Stimulated activated CD4-positive, alpha-beta T cell treated with anti-CD3 and anti-CD28 coated beads, Interleukin-1b, Interleukin-23, amount 100 ng/mL, for 1 hour (primary cell): ENCODE measurements at places on chromosomes 16 and 17.

DNA sequence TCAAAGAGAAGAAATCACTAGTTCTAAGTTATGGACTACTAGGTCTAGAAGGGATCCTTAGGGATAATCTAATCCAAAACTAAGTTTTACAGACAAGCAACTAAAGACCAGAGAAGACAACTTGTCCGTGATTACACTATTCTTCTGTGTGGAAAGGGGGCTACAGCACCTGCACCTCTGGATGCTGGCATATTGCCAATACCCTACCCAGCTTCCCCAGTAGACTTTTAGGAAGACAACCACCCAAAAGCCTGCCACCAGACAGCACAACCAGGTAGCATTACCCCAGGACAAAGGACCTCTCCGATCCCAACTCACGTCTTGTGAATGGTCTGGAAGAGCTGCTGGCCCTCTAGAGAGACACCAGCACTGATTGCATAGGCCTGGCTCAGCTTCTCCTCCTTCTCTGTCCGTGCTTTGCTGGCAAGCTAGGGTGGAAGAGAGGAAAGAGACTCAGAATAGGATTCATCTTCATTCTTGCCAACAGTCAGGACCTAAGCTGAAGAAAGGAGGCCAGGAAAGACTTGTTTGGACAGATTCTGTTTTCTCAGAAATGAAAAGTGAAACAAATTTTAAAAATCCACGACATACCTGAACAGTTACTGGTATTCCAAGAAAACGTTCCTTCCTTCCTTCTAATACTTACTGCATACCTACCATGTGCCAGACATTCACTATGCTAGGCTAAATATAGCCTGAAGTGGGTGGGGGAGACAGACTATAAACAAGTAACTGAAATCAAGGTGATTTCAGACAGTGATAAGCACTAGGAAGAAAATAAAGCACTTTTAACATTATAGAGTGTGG lies 25.3 kb upstream of the TMEM101 start:
- no peak for DNase-seq

DNA sequence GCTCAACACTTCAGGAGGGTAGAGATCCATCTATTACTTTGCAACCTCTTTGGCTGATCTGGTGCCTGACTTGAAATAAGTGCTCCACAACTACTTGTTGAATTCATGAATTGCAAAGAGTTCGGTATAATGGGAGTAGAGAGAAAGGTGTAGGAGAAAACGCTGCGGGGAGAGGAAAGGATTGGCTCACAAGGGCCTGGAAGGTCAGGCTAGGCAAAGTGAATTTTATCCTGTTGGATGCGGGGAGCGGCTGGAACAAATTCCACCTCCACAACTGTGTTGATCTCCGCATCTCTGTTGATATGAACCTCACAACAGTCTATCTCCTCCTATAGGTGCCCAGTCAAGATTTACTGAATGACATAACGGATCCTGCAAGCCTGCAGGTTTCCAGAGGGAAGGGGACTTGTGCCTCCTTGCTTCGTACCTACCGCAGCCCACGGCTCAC lies 684 bp downstream of the SLX4 start:
- DNase-seq: no peak

DNA sequence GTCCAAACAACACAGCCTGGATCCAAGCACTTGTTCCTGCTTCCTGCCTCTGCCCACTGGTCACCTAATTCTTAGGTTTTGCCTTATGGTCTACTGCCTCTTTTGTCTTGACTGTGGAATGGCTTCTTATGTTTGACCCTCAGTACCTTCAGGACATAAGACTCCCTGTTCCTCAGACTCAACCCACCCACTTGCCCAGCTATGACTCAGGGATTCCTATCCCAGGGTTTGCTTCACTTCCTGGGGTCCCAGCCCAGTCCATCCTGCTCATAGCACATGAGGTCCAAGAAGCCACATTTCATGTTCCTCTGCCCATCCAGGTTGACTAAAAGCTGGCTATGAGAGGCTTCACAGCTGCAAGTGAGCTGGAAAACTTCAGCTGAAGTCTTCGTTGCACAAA lies 320.9 kb upstream of the CDH5 start:
- no peak for DNase-seq

- no peak for DNase-seq
These were observed 3.9 kb downstream of the CDH13 start for GRCh38 chr16:82630688-82631087.

GRCh38 chr17:40358323-40359038 lies 6.1 kb downstream of the GJD3 start:
- DNase-seq: peak; percentile 80

DNA sequence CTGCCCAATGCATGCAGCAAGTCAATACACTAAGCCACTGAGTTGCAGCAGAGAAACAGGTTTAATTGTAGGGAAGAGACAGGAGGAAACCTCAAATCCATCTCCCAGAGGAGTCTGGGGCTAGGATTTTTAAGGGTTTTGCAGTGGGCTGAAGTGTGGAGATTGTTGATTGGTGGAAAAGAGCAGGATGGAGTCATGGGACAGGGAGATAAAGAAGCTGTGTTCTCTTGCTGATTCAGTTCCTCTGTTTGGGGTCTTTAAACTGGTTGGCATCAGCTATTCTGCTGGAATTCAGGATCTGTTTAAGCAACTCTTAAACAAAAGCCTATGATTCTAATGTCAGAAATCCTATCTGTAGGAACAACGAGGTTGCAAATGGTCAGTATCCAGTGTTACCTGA lies 180.8 kb upstream of the CACNG3 start:
- DNase-seq: no peak

DNA sequence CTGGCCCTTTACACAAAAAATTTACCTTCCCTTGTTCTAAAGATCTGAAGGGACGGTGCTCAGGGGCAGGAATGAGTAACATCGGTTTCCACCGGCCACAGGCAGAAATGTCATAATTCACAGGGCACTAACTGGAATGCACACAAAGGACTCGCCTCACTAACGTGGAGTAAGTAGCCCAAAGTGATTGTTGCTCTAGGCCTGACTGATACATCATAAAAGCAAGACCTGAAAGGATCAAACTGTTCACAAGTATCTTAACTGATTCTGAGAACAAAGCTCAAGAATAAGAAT lies 8.9 kb upstream of the TCF25 start:
- no peak for DNase-seq

DNA sequence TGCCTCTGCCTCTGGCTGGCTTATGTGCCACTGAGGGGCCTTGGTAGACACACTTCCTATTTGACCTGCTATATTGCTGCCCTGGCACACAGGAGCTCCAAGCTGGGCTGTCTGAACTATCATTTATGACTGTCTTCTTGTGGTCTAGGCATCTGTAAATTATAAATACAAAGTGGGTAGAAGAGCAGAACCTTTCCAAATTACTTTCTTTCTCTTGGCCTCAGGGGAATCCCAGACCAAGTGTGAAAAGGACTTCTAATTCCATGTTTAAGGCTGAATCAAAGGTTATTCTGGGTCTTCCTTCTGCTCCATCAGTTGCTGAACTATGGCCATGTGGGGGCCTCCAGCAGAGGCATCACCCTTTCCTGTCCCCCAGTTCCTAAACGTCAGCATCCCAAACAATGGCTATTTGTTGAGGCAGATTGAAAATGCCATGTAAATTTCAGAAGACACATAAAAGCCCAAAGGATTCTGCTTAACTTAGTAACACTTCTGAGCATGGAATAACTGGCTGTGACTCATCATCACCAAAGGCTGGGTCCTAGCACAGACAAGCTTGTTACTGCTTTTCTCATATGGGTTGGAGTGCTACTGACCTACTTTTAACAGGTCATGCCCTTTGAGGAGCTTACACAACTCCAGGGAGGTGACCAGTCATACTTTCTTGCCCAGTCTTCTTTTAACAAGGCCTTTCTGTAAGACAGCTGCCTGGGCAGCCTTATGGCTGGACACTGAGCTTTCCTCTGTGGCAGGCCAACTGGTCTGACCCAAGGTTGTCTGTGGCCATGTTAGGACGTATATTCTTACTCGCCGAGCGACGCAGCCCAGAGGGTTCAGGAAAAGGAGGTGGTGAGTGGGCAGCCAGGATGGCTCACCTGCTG lies 154.8 kb downstream of the VPS53 start:
- no peak for DNase-seq

GRCh38 chr17:51078009-51078592 lies 42.6 kb downstream of the SPAG9 start:
- DNase-seq: no peak

GRCh38 chr17:79220201-79220712 lies 145.6 kb downstream of the ENGASE start:
- no peak for DNase-seq

GRCh38 chr16:79211586-79211985 lies 389.0 kb downstream of the MAF start:
- no peak for DNase-seq

- DNase-seq: no peak
These were observed 12.9 kb downstream of the G6PC1 start for GRCh38 chr17:42913522-42913921.

DNA sequence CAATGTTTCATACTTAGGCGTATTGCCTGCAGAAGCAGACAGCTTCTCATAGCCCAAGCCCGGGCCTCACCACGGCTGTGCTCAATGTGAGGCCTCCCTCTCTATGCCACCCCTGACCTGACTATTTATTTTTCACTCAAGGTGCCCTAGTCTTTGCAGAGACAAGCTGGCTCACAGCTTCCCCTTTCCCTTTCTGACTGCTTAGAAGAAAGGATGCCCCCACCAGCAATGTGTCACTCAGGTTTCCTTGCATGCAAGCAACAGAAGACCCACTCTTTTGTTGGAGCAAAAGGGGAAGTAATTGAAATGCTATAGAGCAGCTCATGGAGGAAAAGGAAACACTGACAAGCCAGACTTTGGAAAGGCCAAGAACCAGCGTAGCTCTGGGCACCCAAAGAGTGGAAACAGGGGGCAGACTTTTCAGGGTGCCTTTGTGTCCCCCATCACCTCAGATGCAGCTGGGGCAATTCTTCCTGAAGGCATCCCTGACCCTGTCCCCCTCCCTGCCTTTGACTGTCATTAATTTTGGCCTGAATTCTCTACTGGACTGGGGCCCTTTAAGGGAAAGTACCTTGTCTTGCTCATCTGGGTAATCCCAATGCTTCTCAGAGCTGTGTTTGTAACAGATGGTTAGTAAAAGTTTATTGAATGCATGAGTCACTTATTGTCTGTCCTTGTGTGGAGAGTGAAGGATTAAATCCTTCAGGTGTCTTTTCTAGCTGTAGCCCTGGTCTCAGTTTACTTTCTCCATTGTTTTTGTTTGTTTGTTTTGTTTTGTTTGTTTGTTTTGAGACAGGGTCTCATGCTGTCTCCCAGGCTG lies 17.8 kb downstream of the RGS9 start:
- no peak for DNase-seq

- DNase-seq: no peak
These were observed 7.0 kb upstream of the ODF4 start for GRCh38 chr17:8332688-8333087.

DNA sequence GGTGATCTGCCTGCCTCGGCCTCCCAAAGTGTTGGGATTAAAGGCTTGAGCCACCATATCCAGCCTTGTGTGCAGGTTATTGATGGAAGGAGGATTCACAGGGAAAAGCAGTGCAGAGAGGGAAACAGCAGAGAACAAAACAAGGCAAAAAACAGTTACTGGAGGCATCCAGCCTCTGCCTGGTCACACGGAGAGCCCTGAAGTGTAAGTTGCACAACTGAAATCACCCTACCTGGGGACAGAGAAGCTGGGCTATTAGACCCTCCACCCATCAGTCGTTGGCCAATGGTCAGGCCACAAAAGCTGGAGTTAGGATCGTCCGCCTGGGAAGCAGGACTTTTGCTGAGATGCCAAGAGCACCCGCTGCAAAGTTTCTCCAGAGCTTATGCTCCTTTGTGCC lies 57.9 kb upstream of the BCO1 start:
- no peak for DNase-seq

GRCh38 chr17:77738751-77739531 lies 219.6 kb upstream of the TNRC6C start:
- DNase-seq: no peak

GRCh38 chr16:65576631-65577030 lies 454.8 kb upstream of the CDH11 start:
- no peak for DNase-seq

DNA sequence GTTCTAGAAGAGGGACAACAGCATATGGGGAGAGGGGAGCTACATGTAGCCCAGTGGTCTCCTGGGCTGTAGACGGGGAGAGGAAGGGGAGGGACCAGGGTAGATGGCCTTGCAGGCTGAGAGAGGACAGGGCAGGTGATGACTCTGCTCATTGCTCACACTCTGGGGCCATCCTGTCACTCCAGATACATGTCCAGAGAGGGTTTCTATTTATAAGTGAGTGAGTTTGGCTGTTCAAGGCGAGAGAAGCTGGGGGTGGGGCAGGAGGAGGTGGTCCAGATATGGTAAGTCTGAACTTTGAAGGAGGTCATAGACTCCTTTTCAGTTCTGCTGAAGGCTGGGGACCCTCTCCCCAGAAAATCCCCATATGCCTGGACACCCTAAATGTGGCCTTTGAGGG lies 22.2 kb downstream of the CACNA1G start:
- DNase-seq: no peak

- DNase-seq: no peak
These were observed 23.7 kb downstream of the SBK1 start for GRCh38 chr16:28316054-28316453.

DNA sequence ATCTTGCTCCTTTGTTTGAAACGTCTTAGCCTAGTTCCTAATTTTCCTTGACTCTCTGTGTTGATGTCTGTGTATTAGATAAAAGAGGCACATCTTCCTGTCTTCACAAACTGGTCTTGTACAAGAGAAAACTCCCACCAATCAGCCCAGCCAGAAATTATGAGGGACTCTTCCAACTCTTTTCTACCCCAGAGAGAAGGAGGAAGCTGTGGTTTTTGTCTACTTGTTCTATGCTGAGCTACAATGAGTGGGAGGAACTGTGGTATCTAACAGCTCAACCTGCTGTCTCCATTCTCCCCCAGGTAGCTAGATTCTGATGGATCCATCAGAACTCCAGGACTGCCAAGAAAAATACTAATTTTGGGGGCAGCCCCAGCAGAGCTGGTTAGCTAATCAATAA lies 392.5 kb downstream of the HS3ST3B1 start:
- DNase-seq: no peak

DNA sequence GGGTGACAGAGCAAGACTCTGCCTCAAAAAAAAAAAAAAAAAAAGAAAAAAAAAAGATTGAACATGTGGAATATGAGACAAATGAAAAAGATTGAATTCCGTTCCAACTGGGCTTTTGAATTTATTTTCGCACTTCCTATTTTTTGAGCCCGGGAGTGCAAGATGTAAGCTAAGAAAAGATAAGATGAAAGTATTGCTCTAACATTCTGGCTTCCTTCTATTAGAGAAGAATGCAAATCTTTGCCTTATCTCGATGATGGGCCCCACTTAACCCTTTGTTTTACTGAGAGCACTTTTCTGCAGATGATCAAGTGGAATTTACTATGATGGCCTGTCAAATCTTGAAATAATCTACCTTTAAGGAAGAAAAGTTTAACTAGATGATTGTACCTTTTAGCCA lies 96.3 kb downstream of the WWOX start:
- no peak for DNase-seq

- DNase-seq: no peak
These were observed 56.1 kb upstream of the MAF start for GRCh38 chr16:79656553-79657115.

GRCh38 chr17:5762191-5762590 lies 177.9 kb upstream of the NLRP1 start:
- DNase-seq: no peak

DNA sequence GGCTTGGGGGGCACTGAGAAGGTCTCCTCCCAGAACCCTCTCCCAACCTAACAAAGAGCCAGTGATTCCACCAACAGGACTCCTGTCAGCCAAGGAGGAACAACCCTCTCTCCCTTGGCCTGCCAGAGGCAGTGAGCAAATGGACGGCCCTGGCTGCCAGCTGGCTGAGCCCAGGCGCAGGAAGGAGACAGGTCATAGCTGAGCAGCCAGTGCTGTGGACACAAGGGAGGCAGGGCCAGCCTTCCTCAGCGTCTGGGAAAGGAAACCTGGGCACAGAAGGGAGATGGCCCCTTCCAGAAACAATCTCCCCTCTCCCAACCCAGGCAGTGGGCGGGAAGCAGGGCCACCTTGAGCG lies 2.1 kb downstream of the MPO start:
- DNase-seq: no peak
